ENCODE measurements at places on chromosomes 2 and 18.

DNA sequence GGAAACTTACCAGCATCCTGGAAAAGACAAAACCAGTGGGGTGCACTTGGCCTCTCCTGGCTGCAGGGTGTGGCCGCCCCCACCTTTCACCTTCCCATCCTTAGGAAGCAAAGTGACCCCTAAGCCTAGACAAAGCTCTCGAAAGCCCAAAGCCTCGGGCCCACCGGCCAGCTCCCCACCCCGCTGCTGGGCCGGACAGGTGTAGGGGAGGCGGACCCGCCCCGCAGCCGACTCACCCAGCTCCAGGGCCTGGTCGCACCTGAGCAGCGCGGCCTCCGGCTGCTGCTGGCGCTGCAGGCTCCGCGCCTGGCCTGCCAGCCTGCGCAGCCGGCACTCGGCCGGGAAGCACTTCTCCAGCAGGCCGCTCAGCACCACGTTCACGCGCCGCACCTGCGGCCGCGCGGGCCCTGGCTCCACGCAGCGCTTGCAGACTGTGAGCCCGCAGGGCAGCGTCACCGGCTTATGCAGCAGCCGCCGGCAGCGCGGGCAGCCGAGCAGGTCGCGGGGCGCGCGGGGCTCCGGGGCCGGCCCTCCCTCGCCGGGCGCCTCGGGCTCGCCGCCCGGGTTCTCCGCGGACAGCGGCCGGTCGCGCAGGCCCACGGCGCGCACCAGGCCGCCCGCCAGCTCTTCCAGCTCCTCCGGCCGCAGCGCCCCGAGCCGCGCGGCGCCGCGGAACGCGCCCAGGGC lies 979 bp downstream of the LONRF2 start:
- peak; percentile 86 for DNase-seq

- no peak for DNase-seq
Measured at GRCh38 chr2:237440819-237441281, 26.9 kb upstream of the COL6A3 start.

DNA sequence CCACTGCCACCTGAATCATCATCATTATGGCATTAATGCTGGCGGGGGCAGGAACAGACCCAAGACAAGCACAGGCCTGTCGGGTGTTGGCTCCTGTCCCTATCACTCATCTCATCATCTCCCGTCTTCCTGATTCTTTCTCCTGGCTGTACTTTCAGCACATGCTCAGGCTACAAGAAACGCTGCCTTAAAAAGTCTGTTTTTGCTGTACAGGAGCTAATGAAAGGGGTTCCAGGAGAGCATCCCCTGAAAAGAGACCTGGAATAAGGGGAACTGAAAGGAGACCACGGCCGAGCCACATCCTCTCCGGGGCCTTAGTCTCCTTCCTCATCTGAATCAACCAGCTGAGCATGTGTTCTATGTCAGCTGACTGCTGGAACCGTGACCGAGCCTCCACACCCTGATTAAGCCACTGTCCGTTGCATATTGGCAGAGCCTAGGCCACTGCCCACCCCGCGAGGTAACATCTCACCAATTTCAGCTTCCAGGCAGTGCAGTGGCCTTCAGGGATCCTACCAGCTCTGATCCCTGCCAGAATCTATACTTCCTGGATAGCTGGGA lies 62.6 kb downstream of the DNMT3A start:
- DNase-seq: peak; percentile 24

DNA sequence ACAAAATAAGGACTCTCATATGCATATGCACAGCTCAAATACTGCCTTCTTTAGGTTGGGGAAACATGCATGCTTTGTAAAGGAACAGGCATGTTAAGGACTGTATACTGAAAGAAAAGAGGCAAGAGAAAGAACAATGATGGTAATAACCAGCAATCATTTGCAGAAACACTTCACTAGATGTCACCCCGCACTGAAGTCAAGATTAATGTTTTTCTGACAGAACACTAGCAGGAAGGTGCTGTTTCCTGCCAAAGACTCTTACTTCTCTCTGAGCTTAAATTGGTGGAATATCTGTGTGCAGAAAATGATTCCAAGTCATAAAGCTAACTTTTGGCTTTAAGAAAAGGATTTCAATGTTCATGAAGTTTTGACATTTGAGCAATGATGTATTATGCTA lies 19.3 kb upstream of the CSRNP3 start:
- no peak for DNase-seq

GRCh38 chr18:63421514-63421913 lies 762 bp downstream of the VPS4B start:
- DNase-seq: no peak

- DNase-seq: peak; percentile 20
Measured at GRCh38 chr2:70516596-70516995, 37.0 kb downstream of the TGFA start.

DNA sequence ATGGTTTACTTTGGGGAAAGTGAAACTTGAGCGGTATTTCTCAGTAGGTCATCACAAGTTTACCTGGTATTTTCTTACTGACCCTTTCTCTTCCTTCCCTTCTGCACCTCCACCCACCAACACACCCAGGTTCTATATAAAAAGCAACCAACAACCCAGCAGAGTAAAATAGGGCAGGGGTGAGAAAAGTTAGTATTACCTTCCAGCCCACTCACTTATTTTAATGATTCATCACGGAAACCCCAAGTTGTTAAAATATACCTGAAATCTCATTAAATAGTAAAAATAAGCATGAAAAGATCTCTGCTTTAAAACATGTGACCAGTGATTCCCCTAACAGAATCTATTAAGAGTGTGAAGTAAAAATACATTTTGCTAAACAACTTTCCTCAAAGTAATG lies 306.1 kb downstream of the ZEB2 start:
- DNase-seq: no peak

DNA sequence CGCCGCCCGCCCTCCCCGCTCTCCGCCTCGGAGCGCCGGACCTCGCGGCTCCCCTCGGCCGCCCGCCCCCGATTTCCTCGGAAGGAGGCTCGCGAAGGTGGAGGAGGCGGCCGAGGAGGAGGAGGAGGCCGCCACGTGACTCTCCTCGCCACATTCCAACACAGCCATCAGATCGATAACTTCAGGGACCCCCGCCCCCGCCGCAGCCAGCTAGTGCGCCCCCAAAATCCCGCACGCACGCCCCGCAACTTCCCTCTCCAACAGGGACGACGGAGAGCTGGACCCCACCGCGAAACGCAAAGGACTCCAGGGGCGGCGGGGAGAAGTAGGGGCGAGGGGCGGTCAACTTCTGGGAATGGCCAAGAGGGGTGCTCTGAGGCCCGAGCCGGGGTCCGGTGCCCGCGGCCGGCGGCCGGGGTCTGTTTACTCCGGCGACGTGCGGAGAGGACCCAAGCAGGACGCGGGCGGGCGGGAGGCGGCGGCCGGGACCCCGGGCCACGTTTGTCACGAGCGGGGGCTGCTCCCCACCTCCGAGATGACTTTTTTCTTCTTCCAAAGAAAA lies 2.0 kb downstream of the ZNF521 start:
- DNase-seq: peak; percentile 61

- DNase-seq: peak; percentile 63
Measured at GRCh38 chr2:151730262-151730975, 3.9 kb downstream of the NEB start.

DNA sequence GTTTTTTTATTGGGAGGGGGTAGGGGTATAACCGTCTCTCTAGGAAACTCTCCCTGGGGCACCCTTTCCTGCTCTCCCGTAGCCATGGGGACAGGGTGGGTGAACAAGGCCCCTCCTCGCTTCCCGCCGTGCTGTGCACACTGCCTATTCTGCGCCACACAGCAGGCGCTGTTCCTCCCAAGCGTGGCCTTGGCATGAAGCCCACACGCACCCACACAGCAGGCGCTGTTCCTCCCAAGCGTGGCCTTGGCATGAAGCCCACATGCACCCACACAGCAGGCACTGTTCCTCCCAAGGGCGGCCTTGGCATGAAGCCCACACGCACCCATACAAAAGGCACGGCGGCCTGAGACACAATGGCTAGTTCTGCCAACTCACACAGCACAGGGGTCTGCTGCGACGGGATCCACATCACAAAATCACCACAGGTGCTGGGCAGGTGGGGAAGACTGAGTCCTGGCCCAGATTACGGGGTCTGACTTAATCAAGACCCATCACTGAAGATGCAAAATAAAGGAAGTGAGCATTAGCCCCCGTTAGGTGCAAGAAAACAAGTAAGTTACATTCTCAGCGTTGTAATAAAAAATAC lies 46.6 kb upstream of the TPO start:
- DNase-seq: no peak

- no peak for DNase-seq
Measured at GRCh38 chr2:9697909-9698308, 67.1 kb upstream of the YWHAQ start.

DNA sequence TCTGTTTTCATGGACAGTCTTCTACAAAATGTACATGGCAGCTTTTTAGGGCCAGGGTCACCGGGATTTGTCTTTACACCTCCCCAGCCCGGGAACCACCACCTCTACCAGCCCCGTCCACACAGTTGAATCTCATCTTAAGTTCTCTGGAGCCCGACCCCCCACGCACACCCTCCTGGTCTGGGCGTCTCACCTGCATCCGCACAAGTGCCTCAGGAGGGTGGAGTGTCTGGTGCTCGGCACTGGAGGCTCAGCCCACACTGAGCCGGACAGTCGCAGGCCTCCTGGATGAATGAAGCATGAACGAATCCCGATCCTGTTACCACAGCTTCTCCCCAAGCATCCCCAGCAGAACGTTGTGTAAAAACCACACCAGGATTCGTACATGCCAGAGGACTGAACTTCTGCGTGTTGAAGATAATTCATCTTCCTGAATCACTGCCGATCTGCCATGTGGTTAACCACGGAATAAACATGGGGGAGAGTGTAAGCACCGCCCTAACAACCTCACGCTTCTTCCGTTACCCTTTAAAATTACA lies 162.0 kb downstream of the RTP5 start:
- DNase-seq: peak; percentile 87

DNA sequence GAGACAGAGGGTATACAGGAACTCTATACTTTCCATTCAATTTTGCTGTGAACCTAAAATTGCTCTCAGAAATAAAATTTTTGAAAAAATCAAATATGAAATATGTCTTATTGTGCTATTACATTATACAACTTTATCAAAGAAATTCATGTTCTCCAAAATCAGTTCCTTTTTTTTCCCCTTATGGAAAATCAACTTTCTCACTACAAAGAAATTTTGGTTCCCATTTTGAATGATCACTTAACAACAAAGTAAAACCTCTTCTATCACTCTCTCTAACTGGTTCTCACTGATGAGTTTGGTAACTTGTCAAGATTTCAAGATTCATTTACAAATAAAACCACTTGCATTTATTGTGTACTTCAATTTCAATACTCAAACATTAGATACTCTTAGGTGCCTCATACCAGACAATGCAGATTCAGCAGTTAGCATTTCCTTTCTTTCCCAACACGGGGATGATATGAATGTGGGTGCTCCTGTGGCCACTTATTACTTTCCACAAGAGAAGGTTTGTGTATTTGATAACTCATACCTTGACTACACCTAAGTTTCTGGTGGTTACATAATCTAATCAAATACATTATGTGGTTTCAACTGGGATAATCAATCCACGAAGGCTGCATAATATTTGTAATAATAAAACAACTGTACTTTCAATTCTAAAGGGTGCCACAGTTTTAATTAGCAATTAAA lies 6.4 kb downstream of the PSME4 start:
- DNase-seq: no peak

- no peak for DNase-seq
Measured at GRCh38 chr2:203688798-203689197, 17.6 kb upstream of the CD28 start.

GRCh38 chr2:223865907-223866508 lies 28.6 kb upstream of the AP1S3 start:
- DNase-seq: peak; percentile 43

- peak; percentile 75 for DNase-seq
Measured at GRCh38 chr2:202870431-202871299, 901 bp downstream of the ICA1L start.

- DNase-seq: no peak
Measured at GRCh38 chr2:150030436-150031190, 443.0 kb upstream of the MMADHC start.

DNA sequence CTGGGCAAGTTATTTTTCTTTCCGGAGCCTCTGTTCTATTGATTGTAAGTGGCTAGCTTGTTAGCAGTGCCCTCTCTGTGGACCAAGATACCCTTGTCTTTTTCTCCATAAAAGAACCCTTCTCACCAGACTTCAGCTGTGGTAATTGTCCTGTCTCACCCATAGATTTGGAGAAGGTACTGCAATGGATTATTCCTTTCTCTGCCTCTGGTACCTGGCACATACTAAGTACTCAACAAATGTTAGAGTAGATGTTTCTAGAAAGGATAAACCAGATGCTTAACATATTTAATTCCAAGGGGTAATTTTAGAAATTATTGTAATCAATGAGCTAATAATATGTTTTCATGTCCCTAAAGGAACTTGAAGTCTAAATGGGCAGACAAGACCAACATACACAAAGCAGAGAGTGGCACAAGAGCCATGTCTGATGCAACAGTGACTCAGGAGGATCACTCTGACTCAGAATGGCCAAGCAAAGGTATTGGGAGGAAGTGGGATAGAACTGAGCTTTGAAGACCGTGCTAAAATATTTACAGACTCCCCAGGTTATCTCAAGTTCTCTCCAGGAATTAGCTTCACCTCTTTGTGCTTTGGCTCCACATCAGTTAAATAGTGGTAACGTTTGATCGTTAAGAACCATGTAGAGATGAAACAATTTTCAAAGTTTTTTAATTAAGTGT lies 129.7 kb upstream of the OSR1 start:
- peak; percentile 16 for DNase-seq

- peak; percentile 9 for DNase-seq
Measured at GRCh38 chr2:76870011-76870410, 652.2 kb downstream of the LRRTM4 start.

GRCh38 chr2:45009928-45010701 lies 863 bp upstream of the SIX2 start:
- peak; percentile 61 for DNase-seq

DNA sequence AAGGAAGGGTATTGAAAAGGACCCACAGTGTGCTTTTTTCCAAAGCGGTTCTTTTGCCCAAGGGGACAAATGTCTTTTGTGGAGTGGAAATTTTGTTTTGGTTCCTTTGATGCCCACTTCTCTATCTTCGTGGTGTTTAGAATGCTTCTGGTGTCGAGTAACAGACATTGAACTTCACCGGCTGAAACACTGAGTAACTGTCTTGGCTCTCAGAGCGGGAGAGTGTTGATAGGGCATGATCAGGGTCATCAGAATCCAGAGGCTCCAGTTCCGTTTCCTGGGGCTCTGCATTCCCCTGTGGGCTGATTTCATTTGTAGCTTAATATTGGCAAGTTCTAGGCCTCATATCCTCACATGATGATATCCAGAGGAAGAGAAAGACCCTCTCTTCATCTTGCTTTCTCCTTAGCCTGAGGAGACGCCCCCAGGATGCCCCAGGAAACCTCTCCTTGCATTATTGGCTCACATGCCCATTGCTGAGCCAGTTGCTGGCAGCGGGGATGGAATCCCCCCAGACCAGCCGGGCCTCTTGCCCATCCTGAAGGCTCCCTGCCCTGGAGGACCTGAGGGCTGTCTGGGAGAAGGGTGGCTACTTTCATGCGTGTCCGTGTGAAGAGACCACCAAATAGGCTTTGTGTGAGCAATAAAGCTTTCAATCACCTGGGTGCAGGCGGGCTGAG lies 27.9 kb upstream of the AGFG1 start:
- no peak for DNase-seq

- no peak for DNase-seq
Measured at GRCh38 chr2:215737477-215737876, 275.9 kb downstream of the MREG start.

GRCh38 chr2:10317646-10318045 lies 14.9 kb downstream of the HPCAL1 start:
- DNase-seq: no peak

- peak; percentile 70 for DNase-seq
Measured at GRCh38 chr2:177572236-177572671, 179.7 kb downstream of the AGPS start.
